ENCODE measurements at places on chromosomes 4 and X. TPM values are rescaled to one million over a fixed set of nuclear protein-coding genes. Genes with fewer than 3 reads are reported as not detected.

- no peak for DNase-seq
These were observed 56.4 kb upstream of the PAK3 start for GRCh38 chrX:111039606-111040005.

DNA sequence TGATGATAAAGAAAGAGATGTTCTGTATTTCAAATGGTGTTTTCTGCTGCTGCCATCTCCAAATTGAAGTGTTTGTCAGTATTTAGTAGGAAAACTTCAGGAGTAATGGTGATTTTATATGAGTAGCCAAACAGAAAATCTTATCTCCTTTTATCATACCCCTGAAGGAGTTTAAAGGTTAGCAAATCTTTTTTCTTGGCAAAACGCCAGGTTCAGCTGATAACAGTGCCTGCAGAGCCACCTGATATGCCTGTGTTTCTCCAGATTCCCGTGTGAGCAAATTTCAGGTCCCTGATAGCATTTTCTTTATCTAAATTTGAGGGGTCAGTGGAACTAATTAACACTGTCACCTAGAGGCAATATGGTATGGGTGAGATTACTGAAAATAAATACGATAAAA lies 65.8 kb upstream of the ETNPPL start:
- no peak for DNase-seq

Gene PAGE4
- total RNA-seq: not detected

GRCh38 chrX:22118161-22118830 lies 86.2 kb downstream of the PHEX start:
- no peak for DNase-seq

DNA sequence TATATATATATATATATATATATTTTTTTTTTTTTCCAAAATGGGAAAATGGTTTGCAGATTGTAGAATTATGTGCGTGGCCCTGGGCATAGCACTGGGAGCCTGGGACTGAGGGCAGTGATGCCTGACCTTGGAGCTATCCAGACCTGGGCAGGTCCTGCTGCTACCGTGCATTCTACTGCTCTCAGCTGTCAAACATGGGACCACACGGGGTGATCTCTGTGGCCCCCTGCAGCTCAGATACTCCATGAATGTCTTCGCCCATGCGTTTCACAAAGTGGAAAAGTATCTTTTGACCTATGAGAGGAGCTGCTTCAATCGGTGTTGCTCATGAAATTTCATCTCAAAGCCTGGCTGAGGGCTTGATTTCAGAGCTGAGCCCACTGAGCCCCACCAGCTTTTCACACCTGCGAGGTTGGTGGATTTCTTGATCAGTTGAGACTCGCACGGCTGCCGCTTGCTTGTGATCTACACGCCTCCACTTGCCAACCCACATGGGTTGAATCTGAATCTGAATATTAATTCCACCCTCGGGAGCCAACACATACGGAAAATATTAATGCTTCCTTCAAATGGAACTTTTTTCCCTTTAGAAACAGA lies 35.7 kb downstream of the ING2 start:
- DNase-seq: no peak

Measured in ureter (tissue), 1 donor.